Activated CD8-positive, alpha-beta memory T cell treated with anti-CD3 and anti-CD28 coated beads for 4 hours (primary cell): ENCODE measurements at places on chromosomes 16 and 17.

GRCh38 chr17:74454197-74455024 lies 12.0 kb upstream of the CD300A start:
- no peak for DNase-seq

DNA sequence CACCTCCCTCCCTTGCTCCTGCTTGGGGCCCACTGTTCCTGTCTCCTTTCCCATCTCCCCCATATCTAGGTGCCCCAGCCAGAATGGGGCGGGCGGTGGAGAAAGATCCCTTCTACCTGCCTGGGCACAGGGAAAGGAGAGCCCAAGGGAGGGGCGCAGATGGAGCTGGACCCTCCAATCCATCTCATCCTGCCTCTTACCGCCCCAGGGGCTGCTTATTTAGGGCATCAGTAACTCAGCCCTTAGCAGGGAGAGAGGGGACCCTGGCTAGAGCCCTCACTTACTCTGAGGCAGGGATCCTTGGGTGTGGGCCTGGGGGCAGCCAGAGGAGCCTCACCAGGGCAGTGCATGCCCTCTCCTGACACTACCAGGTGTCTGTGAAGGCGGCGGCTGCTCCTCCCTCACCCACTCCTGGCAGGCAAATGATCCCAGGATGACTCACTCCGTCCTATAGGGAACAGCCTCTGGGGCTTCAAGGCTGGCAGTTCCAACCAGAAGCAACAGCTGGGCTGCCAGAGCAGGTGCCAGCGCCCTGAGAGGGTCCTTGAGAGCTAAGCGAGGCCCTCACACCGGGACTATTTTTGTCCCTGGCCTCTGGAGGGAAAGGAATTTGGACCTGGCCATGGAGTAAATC lies 16.3 kb upstream of the BCAR1 start:
- DNase-seq = no peak

DNA sequence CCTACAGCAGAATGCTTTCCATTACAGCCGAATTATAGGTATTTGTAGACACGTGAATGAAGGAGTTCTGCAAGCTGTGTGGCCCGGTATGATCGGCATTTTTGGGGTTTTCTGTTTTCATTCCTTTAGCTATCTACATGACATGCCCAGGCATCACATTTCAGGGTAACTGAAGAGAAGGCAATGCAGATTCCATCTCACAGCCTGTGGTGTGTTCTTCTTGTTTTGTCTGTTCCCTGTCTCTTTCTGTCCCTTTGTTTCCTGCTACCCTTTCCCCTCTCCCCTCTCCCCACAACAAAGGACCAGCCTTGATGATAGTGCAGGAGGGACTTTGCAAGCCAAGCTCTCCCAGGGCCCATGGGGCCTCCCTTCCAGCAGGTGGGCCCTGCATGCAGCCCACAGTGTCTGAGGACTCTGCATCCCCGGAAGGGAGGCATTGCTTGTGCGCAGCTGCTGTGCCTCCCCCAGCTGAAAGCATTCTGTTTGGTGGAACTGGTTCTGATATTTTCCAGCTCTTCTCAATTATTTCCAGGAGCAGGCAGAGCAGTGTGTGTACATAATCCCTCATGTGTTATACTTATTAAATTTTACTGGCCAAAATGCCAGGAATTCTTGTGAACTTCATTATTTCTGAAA lies 207.4 kb downstream of the RPTOR start:
- DNase-seq = no peak

DNA sequence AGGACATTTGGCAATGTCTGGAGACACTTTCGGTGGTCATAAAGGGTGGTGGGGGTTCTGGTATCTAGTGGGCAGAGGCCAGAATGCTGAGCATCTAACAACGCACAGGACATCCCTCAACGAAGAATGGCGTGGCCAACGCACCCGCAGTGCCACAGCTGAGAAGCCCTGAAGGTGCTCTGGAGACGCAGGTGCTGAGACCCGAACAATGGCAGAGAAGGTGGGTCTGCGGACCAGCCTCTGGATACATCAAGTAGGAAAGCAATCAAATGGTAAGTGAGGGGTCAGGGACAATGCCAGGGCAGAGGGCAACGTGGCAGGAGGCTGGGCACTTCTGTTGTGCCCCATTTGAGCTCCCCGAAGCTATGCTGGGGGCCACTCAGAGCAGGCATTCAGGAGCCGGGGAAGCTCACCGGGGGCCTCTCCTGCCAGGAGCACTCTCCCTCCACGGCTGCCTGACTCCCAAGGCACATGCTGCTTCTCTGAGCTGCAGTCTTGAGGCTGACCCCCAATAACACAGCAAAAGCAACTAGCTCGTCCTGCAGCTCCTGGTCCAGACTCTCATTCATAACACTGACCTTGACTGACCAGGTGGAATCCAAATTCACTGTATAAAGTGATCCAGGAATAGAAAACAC lies 26.0 kb downstream of the SPHK1 start:
- no peak for DNase-seq

DNA sequence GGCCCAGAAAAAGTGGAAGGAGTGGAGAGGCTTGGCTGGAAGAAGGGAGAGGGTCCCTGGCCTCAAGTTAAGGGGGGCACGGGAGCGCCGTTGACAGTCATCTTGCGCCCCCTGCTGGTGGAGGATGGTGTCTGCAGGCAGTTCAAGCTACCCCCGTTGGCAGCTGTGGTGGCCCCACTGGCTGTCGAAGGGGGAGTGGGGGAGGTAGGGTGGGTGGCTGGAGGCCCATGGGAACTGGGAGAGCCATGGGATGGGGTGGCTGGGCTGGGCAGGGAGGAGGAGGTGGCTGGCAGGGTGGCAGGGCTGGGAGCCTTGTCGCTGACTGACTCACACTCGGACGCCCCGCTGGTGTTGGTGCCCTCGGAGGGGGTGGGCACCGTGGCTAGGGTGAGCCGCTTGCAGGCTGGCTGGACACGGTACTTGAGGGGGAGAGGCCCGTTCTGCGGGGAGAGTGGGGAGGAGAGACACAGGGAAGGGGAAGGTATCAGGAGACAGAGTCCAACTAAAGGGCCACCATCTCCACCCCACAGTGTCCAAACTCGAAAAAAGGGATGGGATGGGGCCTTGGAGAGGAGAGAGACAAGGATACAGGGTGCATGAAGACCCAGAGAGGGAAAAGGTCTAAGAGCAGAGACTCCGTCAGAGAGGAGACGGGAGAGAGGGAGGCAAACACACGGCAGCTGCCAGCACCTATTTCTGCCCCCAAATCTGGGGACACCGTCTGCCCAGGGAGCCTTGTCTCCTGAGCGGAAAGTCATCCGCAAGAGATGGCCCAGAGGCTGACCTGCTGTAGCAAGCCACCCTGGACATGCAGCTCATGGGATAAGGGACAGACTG lies 5.2 kb downstream of the CISD3 start:
- DNase-seq = peak; percentile 65

DNA sequence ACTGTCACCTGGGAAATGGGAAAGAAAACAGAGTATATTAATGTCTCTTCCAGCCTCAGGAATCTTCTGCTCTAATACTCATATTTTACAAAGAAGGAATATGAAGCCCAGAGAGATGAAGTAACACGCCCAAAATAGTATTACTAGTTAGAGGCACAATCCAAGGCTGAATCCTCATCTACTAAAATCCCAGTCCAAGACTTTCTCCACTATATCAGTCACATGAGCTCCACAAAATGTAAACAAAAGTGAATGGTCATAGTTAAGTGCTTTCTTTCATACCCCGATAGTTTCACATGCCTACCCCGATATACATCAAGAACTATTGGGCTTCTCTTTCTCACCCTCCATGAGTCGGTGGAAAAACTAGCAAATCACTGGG lies 965 bp downstream of the INTS2 start:
- DNase-seq = no peak

DNA sequence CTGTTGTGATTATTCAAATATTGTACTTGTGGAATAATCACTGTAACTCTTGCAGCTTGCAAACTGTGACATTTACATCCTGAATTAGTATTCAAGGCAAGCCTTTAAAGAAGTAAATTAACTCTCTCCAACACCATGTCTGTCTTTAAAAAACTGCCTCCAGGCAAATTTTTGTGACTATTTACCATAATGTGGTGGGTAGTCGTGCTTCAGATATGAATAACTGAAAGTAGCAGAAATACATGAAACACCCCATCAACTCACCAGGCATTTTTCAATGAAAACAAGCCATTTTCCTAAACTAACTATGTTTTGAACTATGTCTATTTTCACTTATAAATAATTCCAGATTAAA lies 217.4 kb upstream of the PSMD7 start:
- DNase-seq = no peak

DNA sequence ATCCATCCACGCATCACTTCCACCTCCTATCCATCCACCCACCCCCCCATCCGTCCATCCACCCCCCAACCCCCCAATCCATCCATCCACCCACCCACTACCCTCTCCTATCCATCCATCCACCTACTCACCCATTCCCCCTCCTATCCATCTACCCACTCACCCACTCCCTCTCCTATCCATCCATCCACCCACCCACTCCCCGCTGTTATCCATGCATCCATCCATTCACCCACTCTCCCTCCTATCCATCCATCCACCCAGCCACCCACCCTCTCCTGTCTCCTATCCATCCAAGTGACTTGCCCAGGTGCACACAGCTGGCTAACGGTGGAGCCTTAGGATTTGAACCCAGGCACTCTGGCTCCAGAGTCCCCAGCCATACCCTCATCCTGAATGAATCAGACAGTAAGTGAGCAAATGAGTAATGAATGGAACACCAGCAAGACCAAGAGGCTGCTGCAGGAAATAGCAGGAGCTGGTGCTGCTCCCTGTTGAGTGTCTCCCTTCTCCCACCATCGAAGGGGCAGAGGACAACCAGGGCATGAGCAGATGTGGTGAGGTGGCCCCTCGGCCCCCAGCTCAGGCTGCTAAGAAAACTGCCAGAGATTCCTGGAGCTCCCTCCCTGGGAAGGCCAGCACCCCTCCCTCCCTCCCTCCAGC lies 62.5 kb downstream of the LITAF start:
- DNase-seq = no peak

- DNase-seq = no peak
Observed at GRCh38 chr17:67171560-67171959, 73.4 kb downstream of the HELZ start.

GRCh38 chr16:89918453-89919347 lies at the start of gene MC1R:
Gene MC1R (plus strand): TSS chr16:89918862. CDS start chr16:89919259, 397 bp downstream.
- no peak for DNase-seq

- DNase-seq = no peak
Observed at GRCh38 chr16:75627851-75628250, 4.8 kb upstream of the ADAT1 start.

- DNase-seq = no peak
Observed at GRCh38 chr16:29760567-29761279, 14.9 kb upstream of the C16orf54 start.

- no peak for DNase-seq
Observed at GRCh38 chr16:54211203-54211602, 75.4 kb downstream of the IRX3 start.

- no peak for DNase-seq
Observed at GRCh38 chr17:77462553-77463497, 322.1 kb downstream of the SEC14L1 start.

DNA sequence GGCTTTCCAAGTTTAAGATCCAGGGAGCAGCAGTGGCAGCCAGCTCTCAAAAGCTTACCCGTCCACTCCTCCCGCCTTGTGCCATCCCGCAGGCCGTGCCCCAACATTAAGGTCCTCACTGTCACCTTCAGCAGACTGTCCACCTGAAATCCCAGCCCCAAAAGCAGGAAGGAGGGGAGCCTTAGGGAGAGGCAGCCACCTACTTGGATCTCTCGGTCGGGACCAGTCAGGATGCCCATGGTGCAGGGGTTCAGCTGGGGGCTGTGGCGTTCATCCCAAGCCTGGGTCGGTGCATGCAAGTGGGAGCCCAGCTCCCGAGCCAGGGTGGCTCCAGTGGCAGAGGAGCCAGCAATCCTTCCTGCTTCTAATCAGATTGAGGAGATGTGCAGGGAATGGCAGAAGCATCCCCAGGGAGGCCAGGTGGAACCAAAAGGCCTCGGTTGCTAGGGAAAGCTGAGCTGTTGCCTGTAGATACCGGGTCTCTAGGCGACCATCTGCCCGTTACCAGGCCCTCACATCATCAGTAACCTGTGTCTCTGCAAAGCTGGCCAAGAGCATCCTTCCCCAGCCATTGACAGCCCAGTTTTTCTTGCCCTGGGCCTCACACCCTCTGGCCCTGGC lies 24.6 kb downstream of the CNGB1 start:
- no peak for DNase-seq

DNA sequence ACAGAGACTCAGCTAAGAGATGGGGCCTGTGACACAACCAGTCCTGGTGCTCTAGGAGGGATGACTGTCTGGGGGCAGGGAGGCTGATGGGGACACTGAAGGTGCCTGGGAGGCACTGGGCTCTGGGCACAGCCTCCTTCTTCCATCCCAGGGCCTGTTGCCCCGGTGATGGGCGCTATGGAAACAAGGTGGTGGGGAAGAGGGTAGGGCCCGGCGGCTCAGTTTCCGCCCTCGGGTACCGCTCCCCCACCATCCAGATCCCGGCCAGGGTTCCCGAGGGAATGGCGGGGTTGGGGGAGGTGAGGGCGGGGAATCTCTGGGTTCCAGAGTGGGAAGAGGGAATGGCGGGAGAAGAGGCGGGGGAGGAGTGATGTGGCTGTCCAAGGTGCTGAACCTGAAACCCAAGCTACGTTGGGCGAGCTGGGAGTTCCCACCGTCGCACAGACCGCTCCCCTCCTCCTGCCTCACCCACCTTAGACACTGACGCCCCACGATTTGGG lies 981 bp downstream of the KCNH4 start:
- DNase-seq = no peak

- no peak for DNase-seq
Observed at GRCh38 chr16:27097800-27098230, 31.1 kb downstream of the C16orf82 start.

DNA sequence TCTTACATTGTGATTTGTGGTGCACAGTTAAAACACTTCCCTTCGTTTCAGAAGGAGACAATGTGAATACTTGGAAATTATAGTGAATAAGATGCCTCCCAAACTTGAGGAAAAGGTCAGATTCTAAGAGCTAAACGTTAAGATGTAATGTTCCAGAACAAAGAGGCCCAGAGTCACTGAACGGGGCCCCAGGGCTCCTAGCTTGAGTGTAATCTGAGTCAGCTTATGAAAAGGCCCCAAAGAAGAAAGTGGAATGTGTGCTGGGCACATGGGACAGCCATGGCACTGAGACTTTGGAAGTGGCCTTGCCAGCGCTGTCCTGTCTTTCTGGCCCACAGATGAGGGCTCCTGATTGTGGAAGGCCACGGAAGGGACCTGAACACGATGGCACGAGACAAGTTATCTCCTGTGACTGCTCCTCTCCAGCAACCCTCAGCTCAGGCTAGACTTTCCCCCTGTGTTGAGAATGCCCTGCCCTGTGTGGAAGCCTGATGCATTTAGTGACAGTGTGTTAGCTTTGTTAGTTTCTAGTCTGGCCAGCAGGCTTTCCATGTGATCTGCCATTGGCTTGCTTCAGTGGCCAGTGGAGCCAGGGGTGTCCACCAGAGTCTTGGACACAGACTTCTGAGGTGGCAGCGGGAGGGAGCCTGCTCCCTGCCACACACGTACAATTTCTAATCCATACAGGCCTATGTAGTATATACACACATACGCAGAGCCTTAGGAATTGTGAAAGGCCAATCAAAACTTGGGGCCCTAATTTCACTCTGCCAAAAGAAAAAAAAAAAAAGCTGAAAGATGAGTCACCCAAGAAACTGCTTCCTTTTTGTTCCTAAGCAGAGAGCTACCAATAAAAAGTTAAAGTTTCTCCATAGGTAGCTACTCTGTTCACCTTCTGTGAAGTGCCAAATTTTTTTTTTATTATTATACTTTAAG lies 13.1 kb downstream of the SPATA33 start:
- no peak for DNase-seq

GRCh38 chr16:87496447-87496801 lies 3.6 kb upstream of the ZCCHC14 start:
- no peak for DNase-seq
